MM.1S (cell line): ENCODE measurements at places on chromosomes 16 and 17.

GRCh38 chr16:75279305-75279704, 27.9 kb upstream of the BCAR1 start:
- H3K4me3 ChIP-seq, result no peak overlapping the region
- no peak overlapping the region for H3K27ac ChIP-seq

DNA sequence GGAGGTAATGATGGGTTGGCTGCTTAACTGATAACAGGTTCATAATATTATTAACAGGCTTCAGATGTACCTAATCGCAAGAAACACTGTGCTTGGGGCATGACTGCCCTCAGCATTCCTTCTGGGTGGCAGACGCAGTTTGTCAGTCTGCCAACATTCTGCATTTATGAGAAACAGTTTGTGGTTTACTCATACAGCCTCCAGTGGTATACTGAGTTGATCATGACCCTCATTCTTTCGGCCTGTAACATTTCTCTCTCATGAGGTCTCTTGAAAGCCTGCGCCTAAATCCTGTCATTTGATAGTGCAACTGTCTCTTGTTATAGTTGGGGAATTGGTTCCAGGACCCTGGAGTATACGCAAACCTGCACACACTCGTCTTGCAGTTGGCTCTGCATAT, 4.9 kb upstream of the RUSF1 start:
- DNase-seq, result no peak
- no peak overlapping the region for H3K4me3 ChIP-seq
- no peak overlapping the region for H3K27ac ChIP-seq
- H3K27me3 ChIP-seq, result no peaks in the 10 kb centered on the region
- no peaks in the 10 kb centered on the region for H3K36me3 ChIP-seq

GRCh38 chr17:1873418-1873817, 43.6 kb downstream of the RPA1 start:
- no peak overlapping the region for H3K27ac ChIP-seq
- no peaks in the 10 kb centered on the region for H3K27me3 ChIP-seq
- H3K36me3 ChIP-seq, result peaks cover 10% of the 10 kb centered on the region
- DNase-seq, result no peak

- H3K4me3 ChIP-seq, result no peak overlapping the region
- DNase-seq, result no peak
- no peak overlapping the region for H3K27ac ChIP-seq
- no peaks in the 10 kb centered on the region for H3K36me3 ChIP-seq
These were observed 75.1 kb downstream of the SHISA9 start for GRCh38 chr16:12976496-12976895.

DNA sequence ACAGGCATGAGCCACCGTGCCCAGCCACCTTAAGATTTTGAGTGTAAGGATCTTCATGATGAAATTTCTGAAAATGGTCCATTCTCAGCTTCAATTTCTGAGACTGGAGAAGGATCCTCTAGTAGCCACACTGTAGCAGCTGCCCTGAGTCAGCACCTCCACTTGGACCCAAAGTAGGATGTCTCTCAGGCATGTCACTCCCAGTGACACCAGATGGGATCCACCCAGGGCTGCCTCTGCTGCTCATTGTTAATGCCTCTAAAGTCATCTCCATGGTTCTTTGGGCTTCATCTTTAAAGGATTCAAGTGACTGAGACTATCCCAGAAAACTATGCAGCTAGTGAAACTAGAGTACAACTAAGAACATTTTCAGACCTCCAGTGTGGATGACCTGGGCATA, 7.9 kb downstream of the PLD6 start:
- no peaks in the 10 kb centered on the region for H3K4me1 ChIP-seq
- no peaks in the 10 kb centered on the region for H3K36me3 ChIP-seq
- no peak overlapping the region for H3K4me3 ChIP-seq
- no peak overlapping the region for H3K27ac ChIP-seq
- no peak for DNase-seq
- no peaks in the 10 kb centered on the region for H3K27me3 ChIP-seq

GRCh38 chr17:30354701-30355100, 20.8 kb upstream of the TMIGD1 start:
- no peaks in the 10 kb centered on the region for H3K27me3 ChIP-seq

DNA sequence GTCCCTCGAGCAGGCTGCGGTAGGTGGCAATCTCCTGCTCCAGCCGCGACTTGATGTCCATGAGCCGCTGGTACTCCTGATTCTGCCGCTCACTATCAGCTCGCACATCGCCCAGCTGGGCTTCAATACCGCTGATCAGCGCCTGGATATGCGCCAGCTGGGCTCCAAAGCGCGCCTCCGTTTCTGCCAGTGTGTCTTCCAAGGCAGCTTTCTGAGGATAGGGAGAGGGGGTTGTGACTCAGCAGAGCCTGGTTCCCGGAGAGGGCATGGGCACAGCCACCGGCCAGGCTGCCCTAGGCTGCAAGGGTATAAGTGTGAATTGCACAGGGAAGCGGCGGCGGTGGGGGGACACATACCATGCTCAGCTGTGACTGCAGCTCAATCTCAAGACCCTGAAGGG, 4.3 kb downstream of the KRT19 start:
- no peak overlapping the region for H3K4me3 ChIP-seq
- H3K27ac ChIP-seq, result no peak overlapping the region
- peaks cover 21% of the 10 kb centered on the region for H3K27me3 ChIP-seq
- peaks cover 9% of the 10 kb centered on the region for H3K4me1 ChIP-seq

GRCh38 chr16:79298476-79298875, 302.1 kb downstream of the MAF start:
- no peaks in the 10 kb centered on the region for H3K27me3 ChIP-seq
- DNase-seq, result no peak
- no peak overlapping the region for H3K27ac ChIP-seq
- H3K36me3 ChIP-seq, result no peaks in the 10 kb centered on the region

DNA sequence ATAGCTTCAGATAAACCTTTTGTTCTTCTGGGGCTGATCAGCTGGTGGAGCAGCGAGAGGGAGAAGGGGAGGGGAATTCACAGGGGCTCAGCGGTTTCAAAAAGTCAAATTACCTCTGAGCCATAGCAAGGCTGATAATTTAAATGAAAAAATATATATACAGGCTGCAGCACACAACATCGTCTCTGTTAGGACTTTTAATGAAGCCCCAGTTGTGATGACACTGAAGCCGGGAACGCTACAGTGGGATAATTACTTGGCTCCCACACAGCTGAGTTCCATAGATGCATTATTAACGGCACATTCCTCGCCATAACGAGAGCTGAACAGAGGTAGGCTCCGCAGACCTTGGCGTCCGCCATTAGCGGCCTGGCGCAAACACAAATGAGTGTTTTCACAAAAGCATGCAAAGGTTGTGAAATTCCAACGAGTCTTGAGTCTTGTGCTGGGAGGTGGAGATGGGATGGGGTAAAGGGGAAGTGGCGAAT, 216.0 kb downstream of the C16orf78 start:
- H3K4me3 ChIP-seq, result no peak overlapping the region
- H3K27me3 ChIP-seq, result no peaks in the 10 kb centered on the region
- DNase-seq, result no peak
- H3K4me1 ChIP-seq, result no peaks in the 10 kb centered on the region
- H3K27ac ChIP-seq, result no peak overlapping the region

DNA sequence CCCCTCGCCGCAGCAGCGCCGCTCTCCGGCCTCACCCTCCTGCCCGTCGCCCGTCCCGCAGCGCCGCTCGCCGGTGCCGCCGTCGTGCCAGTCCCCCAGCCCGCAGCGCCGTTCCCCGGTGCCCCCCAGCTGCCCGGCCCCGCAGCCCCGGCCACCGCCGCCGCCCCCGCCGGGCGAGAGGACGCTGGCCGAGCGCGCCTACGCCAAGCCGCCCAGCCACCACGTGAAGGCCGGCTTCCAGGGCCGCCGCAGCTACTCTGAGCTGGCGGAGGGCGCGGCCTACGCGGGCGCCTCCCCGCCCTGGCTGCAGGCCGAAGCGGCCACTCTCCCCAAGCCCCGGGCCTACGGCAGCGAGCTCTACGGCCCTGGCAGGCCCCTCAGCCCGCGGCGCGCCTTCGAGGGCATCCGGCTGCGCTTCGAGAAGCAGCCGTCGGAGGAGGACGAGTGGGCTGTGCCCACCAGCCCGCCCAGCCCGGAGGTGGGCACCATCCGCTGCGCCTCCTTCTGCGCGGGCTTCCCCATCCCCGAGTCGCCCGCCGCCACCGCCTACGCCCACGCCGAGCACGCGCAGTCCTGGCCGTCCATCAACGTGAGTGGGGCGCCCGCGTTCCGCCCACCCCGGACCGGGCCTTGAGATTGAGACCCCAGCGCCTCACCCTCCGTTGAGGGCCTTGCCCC, 15.0 kb downstream of the TBKBP1 start:
- H3K4me3 ChIP-seq, result no peak overlapping the region
- DNase-seq, result no peak
- H3K27ac ChIP-seq, result no peak overlapping the region
- H3K27me3 ChIP-seq, result peaks cover 33% of the 10 kb centered on the region
- no peaks in the 10 kb centered on the region for H3K36me3 ChIP-seq

DNA sequence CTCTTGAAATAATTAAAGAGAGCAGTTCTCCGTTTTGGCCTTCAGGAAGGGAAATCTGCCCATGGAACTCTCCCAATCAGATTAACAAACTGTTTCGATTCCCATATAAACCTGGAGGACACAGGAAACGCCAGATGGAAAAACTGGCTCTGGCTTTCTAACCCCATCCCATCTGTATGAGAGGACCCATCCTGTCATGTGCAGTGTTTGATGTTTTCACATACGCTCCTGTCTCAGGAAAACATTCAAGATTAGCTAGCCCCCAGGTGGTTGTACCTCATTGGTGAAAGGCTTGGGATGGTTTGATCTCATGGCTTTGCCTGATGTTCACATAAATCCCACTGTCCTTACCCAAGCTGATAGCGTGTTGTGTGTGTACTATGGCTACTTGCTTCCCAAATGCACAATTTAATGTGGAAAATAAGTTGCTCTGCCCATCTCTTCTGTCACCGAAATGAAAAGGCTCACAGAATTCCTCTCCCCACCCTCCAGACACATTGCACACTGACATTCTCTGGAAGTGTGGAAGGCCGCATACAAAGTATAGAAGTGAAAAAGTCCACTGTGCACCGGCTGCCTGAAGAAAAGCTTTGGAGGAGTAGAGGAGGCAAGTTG, 18.2 kb upstream of the ERN1 start:
- no peak for DNase-seq
- no peak overlapping the region for H3K4me3 ChIP-seq
- no peaks in the 10 kb centered on the region; the same call in 1 of the 2 replicates for H3K36me3 ChIP-seq

DNA sequence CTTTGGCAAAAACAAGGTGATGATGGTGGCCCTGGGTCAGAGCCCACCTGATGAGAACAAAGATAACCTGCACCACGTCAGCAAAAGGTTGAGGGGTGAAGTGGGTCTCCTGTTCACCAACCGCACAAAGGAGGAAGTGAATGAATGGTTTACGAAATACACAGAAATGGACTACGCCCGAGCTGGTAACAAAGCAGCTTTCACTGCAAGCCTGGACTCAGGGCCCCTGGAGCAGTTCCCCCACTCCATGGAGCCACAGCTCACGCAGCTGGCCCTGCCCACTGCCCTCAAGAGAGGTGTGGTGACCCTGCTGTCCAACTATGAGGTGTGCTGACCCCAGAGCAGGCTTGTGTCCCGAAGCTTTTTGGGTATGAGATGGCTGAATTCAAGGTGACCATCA, 29.7 kb upstream of the DLX4 start:
- no peaks in the 10 kb centered on the region for H3K4me1 ChIP-seq
- H3K4me3 ChIP-seq, result no peak overlapping the region

GRCh38 chr16:64225036-64225435, 896.8 kb downstream of the CDH11 start:
- H3K4me3 ChIP-seq, result no peak overlapping the region
- no peak for DNase-seq
- H3K4me1 ChIP-seq, result no peaks in the 10 kb centered on the region
- no peak overlapping the region for H3K27ac ChIP-seq
- H3K36me3 ChIP-seq, result no peaks in the 10 kb centered on the region
- no peaks in the 10 kb centered on the region for H3K27me3 ChIP-seq
